Neural progenitor cell (in vitro differentiated cells): ENCODE measurements at places on chromosomes 6 and 20.

- no peak for DNase-seq
These were observed 664.3 kb downstream of the RFPL4B start for GRCh38 chr6:113011389-113011788.

DNA sequence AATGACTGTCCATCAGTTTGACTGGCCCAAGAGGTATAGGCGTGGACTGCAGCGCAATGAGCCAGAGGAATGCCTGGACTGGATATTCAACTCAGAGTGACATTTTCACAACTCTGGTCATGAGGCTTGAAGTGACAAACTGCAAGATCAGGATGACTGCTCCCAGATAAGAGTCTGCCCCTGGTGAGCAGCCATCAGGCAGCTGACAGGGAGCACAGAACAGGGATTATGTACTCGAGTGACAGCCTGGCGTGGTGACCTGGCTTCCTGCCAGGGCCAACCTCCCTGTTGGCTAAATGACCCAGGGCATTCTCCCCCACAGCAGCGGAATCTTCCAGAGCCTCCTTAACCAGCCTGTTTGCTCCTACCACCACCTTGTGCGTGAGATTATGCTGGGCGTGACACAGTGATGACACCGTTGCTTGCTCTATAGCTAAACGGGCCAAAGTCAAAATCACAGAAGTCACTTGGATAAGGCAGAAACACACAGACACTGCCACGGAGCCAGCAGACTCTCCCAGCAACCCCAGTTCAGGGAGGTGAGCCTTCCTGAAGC, 209.1 kb upstream of the JARID2 start:
- peak; percentile 34 for DNase-seq

DNA sequence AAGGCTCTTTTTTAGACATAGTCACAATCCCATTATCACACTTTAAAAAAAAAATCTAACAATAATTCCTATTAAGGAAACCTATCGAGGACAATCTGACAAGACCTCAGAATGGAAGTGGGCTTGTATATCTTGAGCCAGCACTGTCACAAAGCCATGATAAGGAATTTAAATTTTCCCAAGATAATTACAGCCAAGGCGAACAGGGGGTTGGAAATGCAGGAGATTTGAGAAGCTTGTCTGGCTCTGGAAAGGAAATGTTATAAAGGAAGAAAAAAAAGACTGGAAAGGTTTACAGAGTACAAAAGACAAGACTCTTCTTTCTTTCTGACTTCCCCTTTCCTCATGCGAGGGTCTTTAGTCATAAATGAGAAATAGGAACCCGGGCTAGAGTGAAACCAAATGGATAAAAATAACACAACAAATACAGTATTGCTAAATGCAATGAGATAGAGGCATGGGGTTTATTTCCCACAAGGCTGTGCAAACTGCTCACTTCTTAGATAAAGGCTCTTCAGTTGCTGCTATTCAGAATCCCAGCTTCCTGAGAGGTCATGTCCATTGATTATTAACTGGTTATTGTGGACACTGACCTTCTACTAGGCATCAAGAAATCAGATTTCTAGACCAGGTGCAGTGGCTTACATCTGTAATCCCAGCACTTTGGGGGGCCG, 13.4 kb upstream of the GHRH start:
- no peak for DNase-seq

DNA sequence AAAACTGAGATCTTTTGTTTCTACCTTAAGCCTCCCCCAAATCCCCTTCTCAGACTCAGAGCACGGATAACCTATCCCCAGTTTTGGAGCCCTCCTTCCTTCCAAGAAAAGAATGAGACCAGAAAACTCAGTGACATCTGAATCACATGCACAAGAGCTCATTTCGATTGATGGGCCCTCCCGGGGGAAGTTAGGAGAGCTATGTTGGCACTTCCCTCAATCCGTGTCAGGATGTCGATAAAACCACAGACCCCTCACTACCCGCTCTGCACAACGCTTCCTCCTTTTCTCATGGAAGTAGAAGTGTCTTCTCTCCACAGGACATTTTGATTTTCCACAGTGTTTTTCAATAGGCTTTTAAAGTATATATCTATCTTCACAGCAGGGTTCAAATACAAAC, 332.4 kb downstream of the HACE1 start:
- no peak for DNase-seq

GRCh38 chr6:159168536-159169192, 536 bp upstream of the FNDC1 start:
- peak; percentile 91 for DNase-seq

DNA sequence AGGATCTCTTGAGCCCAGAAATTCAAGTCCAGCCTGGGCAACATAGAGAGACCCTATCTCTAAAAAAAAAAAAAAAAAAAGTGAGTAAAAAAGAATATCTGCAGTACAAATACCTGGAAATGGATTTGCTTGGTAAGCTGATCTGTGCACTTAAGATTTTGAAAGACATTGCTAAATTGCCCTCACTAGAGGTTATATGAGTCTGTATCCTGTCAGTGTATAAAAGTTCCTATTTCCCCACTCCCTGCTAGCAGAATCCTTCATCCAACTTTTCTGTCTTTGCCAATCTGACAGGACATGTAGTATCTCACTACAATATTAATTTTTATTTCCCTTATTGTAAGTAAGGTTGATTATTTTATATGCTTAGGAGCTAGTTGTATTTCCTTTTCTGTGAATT, 36.1 kb downstream of the BICRAL start:
- no peak for DNase-seq

DNA sequence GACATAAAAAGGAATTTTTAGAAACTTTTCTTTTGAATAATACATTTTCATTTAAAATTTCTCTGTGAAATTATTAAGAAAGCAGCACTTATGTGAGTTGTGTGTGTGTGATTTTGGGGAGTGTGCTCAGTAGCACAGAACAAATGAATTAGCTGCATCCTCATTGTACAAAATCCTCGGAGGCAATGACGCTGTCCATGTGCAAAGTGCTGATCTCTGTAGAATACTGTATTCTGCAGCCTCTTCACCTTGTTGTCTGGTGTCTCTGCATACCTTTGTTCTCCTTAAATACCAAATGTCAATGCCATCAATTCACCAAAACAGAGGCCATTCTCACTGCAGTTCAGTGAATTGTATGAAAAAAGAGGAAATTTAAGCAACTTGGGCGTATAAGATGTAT, 838.4 kb downstream of the QKI start:
- peak; percentile 59 for DNase-seq

DNA sequence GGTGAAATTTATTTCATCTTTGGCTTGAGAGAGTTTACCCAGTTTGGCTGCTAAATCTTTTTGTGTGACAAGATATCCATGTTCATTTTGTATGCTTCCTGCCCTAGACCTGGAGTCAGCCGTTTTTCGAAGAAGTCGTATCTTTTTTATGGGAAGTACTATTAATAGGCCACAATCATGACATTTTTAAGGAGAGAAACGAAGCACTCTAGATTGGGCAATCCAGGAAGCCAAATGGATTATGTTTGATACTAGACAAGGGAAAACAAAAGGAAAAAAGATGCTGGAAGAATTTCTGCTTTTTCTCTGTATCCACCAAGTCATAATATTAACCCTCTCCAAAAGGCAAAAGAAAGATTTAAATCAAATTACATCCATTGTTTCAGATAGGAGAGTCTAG, 214.6 kb downstream of the HDGFL1 start:
- DNase-seq: no peak

DNA sequence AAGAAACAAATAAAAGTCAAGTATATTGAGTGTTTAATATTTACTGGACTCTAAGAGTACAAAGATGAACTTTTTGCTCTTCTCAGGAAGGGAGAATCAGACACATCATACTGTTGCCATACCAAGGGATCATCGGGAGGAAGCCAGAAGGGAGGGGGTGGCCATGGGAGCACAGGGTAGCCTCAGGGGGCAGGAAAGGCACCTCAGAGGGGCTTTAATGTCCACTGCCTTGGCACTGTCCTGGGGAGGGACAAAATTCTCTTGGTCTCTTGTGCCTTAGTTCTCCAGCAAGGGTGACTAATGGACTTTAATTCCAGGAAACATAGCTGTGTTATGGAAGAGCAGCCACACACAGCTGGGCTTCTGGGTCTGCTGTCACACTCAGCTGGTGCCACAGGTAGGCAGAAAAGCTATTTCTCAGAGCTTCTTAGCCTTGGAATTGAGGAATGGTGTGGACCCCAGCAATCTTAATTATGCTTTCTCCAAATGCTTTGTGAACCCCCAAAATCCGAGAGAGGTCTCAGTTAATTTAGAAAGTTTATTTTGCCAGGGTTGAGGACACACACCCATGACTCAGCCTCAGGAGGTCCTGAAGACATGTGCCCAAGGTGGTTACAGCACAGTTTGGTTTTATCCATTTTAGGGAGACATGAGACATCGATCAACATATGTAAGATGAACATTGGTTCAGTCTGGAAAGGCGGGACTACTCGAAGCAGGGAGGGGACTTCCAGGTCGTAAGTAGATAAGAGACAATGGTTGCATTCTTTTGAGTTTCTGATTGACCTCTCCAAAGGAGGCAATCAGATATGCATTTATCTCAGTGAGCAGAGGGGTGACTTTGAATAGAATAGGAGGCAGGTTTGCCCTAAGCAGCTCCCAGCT, 53.2 kb downstream of the MRAP2 start:
- DNase-seq: no peak
